ENCODE measurements at places on chromosomes 3 and 15.

GRCh38 chr3:22907796-22908195 is 295.3 kb upstream of the UBE2E2 start:
- DNase-seq = no peak

DNA sequence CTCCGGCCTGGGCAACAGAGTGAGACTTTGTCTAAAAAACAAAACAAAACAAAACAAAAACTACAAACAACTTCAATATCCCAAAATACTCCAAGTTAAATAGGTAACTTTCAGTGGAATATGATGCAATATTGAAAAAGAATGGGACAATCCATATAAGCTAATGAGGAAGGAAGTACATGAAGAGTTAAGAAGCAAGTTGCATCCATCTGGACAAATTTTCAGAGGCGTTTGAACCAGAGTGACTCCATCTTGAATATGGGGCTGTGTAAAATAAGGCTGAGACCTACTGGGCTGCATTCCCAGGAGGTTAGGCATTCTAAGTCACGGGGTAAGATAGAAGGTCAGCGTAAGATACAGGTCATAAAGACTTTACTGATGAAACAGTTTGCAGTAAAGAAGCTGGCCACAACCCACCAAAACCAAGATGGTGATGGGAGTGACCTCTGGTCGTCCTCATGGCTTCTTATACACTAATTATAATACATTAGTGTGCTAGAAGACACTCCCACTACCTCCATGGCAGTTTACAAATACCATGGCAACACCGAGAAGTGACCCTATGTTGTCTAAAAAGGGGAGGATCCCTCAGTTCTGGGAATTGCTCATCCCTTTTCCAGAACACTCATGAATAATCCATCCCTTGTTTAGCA is 58.1 kb upstream of the LCTL start:
- no peak for DNase-seq

GRCh38 chr3:191301017-191301416 is 28.2 kb upstream of the CCDC50 start:
- DNase-seq = no peak

GRCh38 chr15:44554934-44555723 is 18.2 kb downstream of the EIF3J start:
- DNase-seq = no peak

DNA sequence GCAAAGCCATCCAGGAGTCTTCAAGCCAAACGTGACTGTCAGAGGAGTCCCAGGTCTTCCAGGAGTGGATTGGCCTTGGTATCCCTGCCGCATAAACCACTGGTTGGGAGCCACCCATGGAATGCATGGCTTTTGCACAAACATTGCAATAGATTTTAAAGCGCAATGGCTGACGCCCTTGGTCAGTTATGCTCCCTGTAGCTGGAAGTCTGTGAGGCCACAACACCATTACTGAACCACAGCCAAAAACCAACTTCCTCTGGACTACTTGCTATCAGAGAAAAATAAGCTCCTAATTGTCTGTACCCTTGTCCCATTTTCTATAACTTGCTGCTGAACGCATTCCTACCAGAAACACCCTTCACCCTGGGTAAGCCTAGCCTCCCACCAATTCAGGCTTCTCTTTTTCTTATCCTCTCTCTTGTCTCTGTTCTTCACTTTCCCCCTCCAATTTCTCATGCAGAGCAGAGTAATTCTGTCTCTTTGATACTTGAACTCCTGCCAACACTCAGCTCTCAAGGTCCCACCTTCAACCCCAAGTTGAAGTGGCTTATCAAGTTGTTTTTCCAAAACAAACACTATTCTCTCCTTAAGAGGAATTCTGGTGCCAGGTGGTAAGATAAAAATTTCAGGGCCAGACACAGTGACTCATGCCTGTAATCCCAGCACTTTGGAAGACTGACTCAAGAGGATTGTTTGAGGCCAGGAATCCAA is 176.4 kb upstream of the UBE2E1 start:
- DNase-seq = peak; percentile 86

GRCh38 chr3:145942052-145942451 is 218.9 kb downstream of the PLOD2 start:
- no peak for DNase-seq

- no peak for DNase-seq
Observed at GRCh38 chr3:115021061-115021460, 126.0 kb downstream of the ZBTB20 start.

DNA sequence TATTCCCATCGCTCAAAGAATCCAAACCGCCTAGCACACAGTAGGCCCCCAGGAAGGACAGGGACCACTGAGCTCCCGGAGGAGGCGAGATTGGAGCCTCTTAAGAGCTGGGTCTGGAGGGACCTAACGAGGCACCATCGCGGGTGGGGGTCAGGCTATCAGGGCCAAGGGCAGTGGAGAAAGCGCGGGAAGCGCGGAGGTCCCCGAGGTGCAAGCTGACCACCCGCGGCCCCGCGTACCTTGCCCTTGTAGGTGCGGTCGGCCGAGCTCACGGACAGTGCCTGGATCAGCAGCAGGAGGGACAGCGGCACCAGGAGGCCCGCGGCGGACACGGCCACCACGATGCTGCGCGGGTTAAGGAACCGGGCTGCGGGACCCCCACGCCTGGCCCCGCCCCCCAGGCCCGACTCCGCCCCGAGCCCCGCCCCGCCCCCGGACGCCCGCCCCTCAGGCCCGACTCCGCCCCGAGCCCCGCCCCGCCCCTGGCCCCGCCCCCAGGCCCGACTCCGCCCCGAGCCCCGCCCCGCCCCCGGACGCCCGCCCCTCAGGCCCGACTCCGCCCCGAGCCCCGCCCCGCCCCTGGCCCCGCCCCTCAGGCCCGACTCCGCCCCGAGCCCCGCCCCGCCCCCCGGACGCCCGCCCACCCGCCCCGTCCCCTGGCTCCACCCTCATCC is 3.9 kb downstream of the ZDHHC19 start:
- no peak for DNase-seq

DNA sequence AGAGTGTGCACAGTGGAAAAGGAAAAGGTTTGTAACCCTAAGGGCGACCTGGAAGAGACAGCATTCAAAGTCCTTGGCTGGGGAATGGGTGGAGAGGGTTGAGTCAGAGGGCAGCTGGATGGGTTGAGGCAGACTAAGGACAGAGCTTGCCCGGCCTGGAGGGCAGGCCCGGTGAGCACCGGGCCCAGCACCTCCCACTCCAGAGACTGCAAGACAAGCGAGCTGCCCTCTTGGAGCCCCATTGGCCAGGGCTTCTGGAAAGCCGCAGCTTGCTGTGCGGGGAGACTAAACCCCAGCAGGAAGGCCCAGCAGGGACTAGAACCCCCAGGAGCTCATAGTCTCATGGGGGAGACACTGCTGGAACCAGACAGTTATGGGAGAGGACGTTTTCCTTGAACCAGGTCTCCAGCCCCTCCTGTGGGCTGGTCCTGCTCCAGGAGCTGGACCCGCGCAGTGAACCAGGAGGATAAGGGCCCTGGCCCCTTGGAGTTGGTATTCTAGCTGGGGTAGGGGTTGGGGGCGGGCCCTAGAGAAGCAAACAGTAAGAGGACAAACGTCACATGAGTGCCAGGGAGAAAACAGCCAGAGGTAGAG is 59.1 kb downstream of the RGMA start:
- DNase-seq = no peak

DNA sequence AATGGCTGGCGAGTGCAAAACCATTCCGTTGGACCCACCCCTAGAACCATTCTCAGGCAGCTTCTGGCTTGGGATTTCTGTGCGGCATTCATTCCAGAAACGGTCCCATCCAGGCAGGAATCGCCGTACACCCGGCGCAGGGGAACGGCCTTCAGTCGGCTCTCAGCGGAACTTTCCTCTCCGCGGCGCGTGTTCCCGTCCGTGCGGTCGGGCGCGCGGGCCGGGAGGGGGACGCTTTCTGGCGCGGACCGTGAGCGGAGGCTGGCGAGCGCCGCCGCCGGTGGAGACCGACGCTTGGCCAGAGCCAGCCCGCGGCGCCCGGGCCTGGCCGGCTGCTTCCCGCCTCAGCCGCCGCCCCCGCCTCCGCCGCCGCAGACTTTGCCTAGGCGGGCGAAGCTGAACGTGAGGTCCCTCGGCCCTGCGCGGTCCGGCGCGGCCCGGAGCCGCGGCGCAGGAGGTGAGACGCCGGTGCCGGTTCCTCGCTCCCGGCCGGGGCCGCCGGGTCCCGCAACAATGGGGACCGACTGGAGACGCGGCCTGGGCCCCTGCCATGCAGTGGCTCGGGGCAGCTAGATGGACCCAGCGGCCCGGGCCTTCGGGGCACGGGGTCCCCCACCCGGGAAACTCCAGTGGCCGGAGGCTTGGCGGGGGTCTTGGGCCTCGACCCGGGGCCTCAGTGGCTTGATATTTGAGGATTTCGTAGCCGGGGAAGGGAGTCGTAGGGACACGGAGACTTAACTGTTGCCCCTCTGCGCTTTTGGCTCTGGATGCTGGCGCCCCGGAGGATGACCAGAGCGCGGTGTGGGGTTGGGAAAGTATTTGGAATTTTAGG is at the start of gene RAD54L2:
TSS of gene RAD54L2 (plus strand) at position 261 of the 832 bp plus-strand sequence. CDS start 51,702 bp downstream, outside the sequence.
- peak; percentile 83 for DNase-seq

DNA sequence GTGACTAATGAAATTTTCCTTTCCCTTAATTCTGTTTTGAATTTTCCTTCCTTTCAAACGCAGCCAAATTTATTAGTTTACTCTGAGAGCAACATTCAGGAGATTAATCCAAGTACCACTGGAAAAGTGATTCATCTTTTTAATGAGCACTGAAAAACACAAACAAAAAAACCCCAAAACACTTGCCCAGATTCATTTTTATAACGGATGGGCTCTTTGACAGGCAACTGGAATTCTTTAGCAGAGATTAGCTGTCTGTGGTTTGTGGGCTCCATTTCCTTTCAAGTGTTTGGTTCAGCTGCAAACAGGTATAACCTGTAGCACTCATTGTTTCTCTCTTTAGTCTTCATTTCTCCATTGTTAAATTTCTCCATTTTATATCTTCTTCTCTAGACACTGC is 3.1 kb upstream of the POLR2M start:
- no peak for DNase-seq

- DNase-seq = no peak
Observed at GRCh38 chr3:30314757-30315325, 291.6 kb upstream of the TGFBR2 start.

GRCh38 chr15:70202756-70203155 is 105.0 kb upstream of the TLE3 start:
- no peak for DNase-seq

All from NCI-H524 (cell line).